ENCODE measurements at places on chromosomes 16 and 17.

DNA sequence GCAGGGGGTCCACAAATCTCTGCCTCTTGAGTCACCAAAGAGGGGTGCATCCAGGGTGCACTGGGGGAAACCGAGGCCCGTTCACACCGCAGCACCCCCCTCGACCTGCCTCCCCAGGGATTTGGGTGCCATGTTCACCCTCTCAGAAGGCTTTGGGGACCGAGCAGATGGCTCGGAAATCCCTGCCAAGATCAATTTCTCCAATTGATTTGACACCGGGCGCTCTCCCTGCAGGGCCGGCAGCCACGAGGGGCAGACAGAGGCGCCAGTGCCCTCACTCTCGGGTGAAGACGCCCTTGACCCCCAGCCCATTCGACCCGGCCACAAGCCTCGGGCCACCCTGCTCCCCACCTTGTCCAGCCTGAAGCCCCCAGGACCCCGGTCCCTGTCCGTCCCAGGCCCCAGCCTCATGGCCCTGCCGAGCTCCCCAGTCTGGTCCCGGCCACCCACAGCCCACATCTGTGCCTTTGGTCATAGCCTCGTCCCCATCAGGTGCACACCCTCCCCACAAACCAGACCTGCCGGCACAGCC, 9.3 kb downstream of the SSTR5 start:
- DNase-seq: no peak

DNA sequence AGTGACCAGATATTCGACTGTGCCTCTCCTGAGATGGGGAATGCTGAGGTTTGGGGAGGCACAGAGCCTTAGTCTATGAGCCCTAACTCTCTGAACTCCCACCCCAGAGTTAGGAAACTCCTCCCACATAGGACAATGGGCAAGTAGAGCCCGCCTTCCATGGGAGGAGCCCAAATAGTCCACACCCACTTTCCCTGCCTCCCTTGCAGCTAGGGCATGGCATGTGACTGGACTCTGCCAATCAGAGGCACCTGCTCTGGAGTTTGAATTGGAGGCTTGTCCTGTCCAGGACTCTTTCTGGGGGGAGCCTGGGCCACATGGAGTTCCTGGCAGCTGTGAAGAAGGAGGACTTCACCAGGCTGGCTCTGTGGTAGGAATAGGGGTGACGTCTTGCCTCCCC, 48.4 kb downstream of the SOCS1 start:
- DNase-seq: no peak

- DNase-seq: no peak
Measured at GRCh38 chr17:13419676-13420075, 182.1 kb downstream of the HS3ST3A1 start.

DNA sequence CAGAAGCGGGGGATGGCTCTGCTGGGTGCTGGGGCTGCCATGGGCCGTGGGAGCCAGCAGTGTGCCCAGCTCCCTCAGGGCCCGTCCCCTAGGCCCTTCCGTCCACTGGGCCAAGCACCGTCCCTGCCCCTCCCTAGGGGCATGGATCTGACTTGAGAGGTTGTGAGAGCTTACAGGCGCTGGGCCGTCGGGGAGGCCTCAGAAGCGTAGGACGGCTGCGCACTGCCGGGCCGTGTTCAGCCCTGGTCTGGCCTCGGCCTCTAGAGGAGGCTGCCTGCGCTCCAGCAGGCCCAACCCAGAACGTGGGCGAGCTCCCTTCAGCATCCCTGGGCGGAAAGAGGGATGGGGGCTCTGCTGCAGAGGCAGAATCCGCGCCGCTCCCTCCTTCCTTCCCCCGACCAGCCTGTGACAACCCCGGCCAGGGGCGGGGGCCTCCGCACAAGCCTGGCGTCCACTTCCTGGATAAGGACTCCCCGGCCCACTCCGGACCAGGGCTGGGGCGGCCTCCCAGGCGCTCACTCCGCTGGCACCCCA, 685 bp upstream of the MPG start:
- peak; percentile 40 for DNase-seq

DNA sequence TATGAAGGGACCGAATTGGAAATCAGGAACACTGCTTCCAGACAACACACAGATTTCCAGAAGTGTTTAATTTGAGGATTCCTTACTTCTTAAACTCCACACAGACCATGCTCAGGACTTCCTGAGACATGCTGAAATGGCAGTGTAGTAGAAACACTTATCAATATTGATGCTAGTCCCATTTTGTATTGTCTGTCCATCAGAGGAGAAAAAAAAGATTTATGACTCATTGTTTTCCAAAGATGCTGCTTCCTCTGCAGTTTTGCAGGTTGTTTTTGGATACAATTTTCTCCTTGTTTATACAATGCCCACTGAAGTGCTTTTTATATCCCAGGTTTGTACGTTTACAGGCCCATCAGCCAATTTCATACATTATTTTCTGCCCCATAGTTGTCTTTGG, 68.3 kb upstream of the TANC2 start:
- no peak for DNase-seq

GRCh38 chr16:53680756-53681155, 22.9 kb downstream of the RPGRIP1L start:
- no peak for DNase-seq

DNA sequence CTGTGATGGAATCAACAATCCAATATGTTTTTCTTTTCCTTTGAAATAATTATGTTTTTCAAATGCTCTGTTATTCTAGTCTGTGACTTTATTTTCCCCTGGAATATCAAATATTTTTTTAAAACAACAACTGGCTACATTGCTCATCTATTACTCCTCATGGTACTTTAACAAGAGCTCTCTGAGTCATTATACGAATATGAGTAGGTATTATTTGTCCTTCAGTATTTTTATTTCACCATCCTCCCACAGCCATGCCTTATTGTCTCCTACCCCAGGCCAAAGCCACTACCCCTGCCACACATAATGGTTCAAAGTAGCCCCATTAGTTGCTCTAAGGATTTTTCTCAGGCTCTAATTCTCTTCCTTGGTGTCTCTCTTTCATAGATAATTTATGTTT, 1572.3 kb downstream of the CDH8 start:
- DNase-seq: no peak

- no peak for DNase-seq
Measured at GRCh38 chr16:79298894-79299799, 301.4 kb downstream of the MAF start.
